Choroid plexus epithelial cell (primary cell): ENCODE measurements at places on chromosomes 3 and 15.

- DNase-seq = no peak
These were observed 97.7 kb downstream of the GAP43 start for GRCh38 chr3:115720983-115721382.

- peak; percentile 13 for DNase-seq
These were observed 73.1 kb upstream of the SLC6A6 start for GRCh38 chr3:14329116-14329830.

GRCh38 chr3:119562307-119562961 is 3.0 kb upstream of the CD80 start:
- DNase-seq = no peak

- DNase-seq = no peak
These were observed 57.1 kb downstream of the CHAC1 start for GRCh38 chr15:41010345-41010744.

GRCh38 chr15:56148064-56148463 is 95.6 kb downstream of the RFX7 start:
- DNase-seq = no peak

DNA sequence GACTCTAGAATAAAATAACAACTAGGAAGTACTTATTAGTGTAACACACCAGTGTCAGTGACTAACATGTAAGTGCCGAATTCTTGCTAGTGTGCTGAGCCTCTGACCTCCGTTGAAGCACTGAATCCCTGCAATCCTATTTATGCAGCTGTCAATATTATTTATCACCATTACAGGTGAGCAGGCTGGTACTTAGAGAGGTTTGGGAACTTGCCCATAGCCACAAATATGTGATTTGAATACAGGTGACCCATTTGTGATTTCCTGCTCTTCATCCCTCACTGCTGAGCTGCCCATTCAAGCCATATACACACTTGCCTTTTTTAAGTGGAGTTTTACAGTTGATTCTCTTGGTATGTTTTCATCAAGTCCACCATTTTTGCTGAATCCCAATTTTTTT is 12.2 kb downstream of the EIF4E3 start:
- DNase-seq = no peak

- no peak for DNase-seq
These were observed 40.2 kb upstream of the SEC61A1 start for GRCh38 chr3:128012050-128012449.

DNA sequence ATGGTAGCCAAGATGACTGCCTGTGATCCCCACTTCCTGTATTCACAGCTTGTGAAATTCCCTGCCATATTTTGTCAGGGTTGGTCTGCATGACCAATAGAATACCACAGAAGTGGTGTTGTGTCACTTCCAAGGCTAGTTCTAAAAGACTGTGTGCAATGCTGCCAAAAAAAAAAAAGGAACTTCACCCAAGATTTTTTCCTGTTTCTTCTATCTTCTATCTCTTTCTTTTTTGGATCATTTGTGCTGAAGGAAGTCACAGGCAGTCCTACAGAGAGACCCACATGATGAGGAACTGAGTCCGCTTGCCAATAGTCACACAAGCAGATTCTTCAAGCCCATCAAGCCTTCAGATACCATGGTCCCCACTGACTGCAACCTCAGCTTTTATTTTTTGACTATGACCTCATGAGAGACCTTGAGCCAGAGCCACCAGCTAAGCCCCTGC is 18.1 kb upstream of the RAF1 start:
- peak; percentile 81 for DNase-seq

DNA sequence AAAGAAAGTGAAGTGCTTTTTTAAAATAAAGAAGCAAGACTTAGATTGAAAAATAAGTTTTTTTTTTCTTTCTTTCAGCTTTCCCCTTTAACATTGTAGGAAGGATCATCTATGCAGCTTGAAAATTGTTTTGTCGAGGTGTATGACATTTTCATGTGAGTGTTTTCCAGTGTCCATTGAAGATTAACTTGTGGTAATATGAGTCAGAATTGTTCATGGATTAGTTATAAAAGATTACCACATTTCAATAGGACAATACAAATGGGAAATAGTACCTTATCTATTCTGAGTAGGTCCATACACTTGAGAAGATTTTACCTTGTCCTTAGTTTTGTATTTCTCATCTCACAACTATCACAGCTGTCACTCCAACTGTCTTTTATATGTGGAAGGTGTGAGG is 1234.7 kb downstream of the NSUN3 start:
- DNase-seq = no peak

- peak; percentile 35 for DNase-seq
These were observed 64.5 kb downstream of the POLQ start for GRCh38 chr3:121481106-121481880.

DNA sequence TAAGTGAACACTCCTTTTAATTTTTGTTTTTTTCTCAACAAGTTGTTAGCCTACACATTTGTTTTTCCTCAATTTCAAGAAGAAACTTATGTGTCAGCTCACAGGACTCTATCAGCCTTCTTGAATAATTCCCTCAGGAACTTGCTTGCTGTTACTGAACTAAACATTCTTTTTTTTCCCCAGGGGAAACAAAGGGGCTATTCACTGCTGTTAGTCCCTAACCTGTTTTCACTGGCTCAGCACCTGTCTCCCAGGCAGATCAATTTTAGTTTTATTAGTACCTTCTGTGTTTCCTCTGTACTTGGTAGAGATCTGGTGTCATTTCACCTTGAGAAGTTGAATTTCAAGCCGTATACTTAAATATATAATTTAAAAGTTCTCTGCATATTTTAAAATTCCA is 644.6 kb downstream of the CADM2 start:
- no peak for DNase-seq

GRCh38 chr3:42256135-42256819 is 9.7 kb downstream of the CCK start:
- peak; percentile 58 for DNase-seq

DNA sequence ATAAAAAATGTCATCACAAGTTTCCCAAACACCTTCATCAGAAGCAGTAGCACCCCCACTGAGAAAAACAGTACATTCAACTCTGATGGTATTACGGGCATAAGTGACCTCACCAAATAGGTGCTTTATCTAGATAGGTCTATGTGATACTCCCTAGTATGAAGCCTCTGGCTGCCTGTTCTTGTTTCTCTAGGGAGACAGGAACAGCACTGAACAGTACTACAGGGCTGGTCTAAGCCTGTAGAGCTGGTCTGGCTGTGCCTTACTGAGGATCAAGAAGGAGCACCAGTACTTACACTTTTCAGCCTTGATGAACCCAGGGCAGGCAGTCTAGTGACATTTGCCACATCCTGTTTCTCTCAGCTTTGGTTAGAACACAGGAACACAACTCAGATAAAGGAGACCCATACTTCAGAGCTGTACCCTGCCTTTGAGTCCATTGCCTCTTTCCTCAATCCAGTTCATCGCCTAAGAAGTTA is 35.9 kb downstream of the OXNAD1 start:
- no peak for DNase-seq

DNA sequence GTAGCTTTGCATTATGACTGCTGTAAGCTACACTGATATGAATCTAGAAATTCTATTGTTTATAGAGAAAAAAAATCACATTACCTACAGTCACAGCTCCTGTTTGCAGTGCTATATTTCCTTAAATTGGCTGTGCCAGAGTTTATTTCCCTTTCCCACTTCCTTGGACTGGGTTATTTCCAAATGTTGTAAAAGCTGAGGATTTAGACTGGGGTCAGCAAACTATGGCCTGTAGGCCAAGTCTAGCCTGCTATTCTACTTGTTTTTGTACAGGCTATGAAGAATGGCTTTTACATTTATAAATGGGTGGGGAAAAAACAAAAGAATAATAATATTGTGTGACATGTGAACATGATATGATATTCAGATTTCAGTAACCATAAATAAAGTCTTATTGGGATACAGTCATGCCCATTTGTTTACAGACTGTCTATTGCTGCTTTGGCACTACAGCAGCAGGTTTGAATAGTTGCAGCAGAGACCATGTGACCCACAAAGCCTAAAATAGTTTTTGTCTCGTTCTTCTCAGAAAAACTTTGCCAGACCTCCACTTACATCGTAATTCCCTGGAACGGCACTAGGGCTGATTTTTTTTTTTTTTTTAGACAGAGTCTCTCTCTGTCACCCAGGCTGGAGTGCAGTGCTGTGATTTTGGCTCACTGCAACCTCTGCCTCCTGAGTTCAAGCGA is 7.8 kb downstream of the GLDN start:
- DNase-seq = peak; percentile 24

- DNase-seq = no peak
These were observed 46.7 kb downstream of the CAPN3 start for GRCh38 chr15:42405863-42406482.

GRCh38 chr15:89106200-89106599 is 17.9 kb downstream of the ABHD2 start:
- DNase-seq = no peak

- no peak for DNase-seq
These were observed 146.0 kb downstream of the MYO9A start for GRCh38 chr15:71971905-71972304.

- no peak for DNase-seq
These were observed 1.1 kb downstream of the ATP13A4 start for GRCh38 chr3:193553586-193553985.

DNA sequence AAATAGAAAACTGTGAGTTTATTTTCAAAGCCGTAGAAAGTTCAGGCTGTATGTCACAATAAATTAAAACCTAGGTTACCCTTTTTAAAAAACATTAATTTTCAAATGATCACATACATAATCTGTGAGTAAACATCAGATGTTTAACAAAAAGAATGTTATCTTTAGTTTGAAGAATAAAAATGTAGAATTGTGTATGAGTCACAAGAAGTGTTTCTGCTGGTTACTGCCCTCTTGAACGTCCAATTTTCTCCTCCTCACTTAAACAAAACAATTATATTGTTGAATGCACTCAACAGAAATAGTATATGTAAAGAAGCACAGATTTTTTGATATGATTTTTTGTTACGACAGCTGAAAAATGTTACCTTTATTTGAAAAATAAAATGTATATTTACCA is 855.1 kb downstream of the ROBO1 start:
- no peak for DNase-seq

- DNase-seq = no peak
These were observed 56.2 kb upstream of the SPATA12 start for GRCh38 chr3:57004229-57004628.

- no peak for DNase-seq
These were observed 76.0 kb upstream of the LIMD1 start for GRCh38 chr3:45518376-45519135.
